ENCODE measurements at places on chromosomes 2 and 18.

DNA sequence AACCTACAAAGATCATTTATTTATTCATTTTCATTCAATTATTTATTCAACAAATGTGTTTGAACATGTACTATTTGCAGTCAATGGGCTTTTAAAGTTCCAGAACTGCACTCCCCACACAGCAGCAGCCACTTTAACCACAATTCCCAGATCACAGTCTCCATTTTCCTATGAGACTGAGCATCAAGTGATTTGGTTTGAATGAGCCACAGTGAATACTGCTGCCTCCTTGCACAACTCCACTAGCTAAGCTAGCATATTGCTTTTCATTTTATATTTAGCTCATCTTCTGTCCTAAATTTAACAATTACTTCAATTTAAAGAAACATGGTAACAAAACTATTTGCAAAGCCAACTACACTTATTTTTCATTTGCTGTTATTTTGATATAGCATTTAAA is 353.4 kb upstream of the VRK2 start:
- no peak for DNase-seq

DNA sequence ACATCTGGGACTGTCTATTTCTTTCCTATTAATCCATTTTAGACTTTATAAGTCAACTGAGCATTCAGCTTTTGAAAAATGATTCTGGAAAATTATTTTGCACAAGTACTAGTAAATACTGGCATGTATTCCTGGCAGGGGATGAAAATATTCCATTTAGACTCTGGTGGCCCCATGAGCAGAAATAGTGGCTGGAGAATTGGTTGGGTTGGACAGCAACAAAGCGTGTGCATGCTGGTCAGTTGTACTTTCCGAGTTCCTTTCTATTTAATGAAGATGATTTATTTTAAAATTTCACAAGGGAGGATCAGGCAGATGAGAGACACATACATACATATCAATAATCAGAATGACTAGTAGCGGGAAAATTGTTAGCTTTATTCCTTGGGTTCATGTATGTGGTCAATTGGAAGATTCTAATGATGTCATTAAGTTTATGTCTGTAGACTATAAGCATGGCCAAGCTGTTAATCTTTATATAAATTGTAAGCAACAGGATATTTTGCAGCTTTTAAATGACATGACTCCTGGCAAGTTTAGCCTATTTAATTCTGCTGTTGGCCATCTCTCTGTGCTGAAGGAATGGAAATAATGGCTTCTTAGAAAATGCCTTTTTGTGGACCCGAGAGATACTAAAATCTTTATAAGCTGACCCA is 541.6 kb downstream of the SLC4A3 start:
- DNase-seq = no peak

GRCh38 chr2:113791697-113792590 is 35.5 kb upstream of the SLC35F5 start:
- DNase-seq = peak; percentile 32

- peak; percentile 73 for DNase-seq
Measured at GRCh38 chr2:43707255-43708015, 31.2 kb upstream of the C1GALT1C1L start.

DNA sequence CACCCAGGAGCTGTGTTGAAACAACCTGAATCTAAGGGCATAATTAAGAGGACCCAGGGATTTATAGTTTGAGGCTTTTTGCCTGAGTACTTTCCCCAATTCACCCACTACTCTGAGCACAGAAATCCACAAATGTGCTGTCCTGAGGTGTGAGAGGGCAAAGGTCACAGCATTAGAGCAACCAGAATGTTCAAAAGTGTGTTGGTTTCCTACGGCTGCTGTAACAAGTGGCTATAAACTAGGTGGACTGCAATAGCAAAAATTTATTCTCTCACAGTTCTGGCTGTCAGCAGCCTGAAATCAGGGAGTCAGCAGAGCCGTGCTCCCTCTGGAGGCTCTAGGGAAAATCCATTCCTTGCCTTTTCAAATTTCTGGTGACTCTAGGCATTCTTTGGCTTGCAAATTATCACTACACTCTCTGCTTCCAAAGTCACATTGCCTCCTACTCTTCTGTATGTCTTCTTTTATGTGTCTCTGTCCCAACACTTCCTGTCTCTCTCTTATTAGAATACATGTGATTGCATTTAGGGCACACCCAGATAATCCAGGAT is 91.4 kb upstream of the TACR1 start:
- peak; percentile 54 for DNase-seq

DNA sequence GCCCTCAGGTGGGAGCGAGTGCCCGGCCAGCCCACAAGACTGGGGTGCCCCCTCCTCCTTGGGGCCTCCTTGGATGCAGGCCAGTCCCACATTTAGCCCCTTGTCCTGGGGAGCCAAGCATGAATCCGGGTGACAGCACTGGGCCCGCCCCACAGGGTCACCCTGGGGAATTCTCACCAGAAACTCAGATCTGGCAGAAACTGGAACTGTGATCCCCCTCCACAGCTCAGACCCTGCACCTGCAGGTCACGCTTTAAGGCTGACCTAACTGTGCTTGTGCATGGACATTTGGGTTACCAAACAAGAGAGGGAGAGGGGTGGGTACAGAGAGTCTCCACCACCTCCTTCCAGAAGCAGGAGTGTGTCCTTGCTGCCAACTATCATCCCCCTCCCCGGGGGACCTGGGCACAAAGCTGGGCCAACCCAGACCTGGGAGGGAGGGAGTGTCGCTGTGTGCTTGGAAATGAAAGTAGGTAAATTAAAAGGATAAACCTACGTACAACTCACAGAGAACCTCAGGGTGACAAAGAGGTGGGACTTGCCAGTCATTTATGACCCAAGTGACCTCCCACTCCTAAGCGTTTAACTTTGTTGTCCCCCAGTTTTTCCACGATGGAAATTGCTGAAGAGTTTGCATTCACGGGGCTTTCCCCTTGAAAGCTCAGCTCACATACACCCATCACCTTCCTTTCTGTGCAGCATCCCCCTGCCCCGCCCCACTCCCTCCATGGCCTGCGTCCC is 9.1 kb downstream of the ITM2C start:
- no peak for DNase-seq

- DNase-seq = no peak
Measured at GRCh38 chr2:176066645-176067588, 16.8 kb downstream of the EVX2 start.

GRCh38 chr18:2897448-2898185 is 50.8 kb downstream of the EMILIN2 start:
- DNase-seq = no peak

DNA sequence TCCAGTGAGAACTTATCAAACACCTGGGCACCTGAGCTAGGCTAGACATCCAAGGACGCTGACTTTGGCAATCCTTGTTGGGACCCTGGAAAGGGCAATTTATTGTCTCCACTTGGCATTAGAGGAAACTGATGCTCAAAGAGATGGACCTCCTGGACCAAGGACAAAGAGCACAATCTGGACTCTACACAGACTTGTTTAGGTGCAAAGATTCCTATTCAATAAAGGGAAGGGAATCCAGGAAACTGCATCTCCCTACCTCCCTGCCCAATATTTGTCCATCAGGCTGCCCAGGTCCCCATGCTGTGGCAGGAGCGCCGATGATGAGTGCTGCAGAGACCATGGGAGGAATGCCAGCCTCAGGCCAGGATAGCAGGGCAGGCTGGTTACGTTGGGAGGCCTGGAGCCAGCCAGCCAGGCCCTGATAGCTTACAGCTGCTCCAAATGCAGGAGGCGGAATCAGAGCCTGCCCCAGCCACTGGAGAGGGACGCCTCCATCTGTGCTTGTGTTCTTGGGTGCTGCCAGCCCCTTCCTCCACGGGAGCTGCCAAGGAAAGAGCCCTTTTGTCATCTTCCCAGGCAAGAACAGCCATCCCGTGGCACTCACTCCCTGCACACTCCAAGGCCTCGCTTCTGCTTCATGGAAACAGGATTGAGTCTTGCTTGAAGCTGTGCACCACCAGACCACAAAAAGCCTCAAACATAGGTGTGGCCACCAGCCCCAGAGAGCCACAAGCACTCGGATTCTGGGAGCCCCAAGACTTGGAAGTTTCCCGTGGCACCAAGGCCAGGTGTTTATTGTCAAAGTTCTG is 60.0 kb downstream of the HS1BP3 start:
- no peak for DNase-seq

DNA sequence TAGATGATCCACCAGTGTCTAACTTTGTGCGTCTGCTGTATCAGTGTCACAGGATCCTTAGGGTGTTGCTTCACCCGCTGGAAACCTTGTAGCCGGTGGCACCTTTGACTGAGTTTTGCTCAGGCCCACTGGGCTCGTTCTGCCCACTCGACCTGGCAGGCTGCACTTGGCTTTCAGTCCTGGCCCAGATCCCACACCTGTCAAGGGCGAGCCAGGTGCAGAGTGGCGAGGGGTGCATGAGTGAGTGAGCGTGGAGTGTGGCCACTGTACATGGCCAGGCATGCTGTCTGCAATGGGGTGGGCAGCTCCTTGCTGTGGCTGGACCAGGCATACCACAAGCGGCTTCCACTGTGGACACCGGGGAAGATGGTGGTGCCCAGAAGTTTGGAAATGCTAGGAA is 179.0 kb downstream of the FAM210A start:
- DNase-seq = no peak

- DNase-seq = no peak
Measured at GRCh38 chr2:29703336-29703735, 218.1 kb downstream of the ALK start.

- DNase-seq = peak; percentile 98
Measured at GRCh38 chr2:30666266-30666874, 140.9 kb downstream of the CAPN13 start.

GRCh38 chr18:28409811-28410210 is 232.9 kb upstream of the CDH2 start:
- DNase-seq = peak; percentile 3

- peak; percentile 37 for DNase-seq
Measured at GRCh38 chr2:10329880-10330699, 27.4 kb downstream of the HPCAL1 start.

GRCh38 chr18:63758615-63759240 is 16.5 kb upstream of the SERPINB7 start:
- DNase-seq = no peak

- no peak for DNase-seq
Measured at GRCh38 chr2:85999061-85999831, 106.4 kb downstream of the POLR1A start.

DNA sequence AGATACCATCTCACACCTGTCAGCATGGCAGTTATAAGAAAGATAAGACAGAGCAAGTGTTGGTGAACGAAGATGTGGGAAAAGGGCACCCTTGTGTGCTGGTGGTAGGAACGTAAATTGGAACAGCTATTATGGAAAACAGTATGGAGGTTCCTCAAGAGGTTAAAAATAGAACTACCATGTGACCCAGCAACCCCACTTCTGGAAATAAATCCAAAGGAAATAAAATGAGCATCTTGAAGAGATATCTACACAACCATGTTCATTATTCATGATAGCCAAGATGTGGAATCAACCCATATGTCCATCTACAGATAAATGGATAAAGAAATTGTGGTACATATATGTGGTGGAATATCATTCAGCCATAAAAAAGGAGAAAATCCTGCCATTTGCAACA is 26.9 kb downstream of the NGEF start:
- DNase-seq = no peak

- DNase-seq = no peak
Measured at GRCh38 chr18:55964171-55964570, 376.2 kb upstream of the TCF4 start.

DNA sequence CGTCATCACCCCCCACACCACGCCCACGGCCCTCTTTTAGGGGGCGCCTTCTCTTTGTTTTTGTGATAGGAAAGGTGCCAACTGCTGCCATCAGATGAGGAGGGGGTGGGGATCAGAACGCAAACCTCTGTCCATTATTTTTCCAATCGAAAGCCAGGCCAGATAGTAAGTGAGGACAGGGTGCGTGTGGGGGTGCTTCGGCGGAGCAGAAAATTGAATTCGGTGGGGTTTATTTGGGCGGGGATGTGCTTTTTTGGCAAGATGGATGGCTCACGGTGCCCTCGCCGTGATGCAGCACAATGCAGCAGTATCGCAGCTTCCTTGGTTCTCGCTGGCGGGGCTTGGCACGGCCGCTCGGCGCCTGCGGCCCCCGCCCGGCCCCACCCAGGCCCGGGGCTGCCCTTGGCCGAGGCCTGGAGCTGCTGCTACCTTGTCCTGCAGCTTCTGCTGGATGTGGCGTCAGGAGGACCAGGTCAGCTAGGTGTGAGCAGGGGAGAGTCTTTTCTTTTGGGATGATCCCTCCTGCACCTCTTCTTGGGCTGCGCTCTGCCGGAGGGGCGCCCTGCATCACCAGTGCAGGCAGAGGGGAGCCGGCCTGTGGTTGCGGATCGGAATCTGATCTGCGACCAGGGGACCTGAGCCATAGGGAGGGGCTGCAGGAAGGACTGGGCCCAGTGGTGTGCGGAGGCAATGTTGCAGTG is 1.3 kb downstream of the SPTBN1 start:
- peak; percentile 32 for DNase-seq

- DNase-seq = peak; percentile 47
Measured at GRCh38 chr2:112877423-112877822, 33.5 kb upstream of the IL37 start.

DNA sequence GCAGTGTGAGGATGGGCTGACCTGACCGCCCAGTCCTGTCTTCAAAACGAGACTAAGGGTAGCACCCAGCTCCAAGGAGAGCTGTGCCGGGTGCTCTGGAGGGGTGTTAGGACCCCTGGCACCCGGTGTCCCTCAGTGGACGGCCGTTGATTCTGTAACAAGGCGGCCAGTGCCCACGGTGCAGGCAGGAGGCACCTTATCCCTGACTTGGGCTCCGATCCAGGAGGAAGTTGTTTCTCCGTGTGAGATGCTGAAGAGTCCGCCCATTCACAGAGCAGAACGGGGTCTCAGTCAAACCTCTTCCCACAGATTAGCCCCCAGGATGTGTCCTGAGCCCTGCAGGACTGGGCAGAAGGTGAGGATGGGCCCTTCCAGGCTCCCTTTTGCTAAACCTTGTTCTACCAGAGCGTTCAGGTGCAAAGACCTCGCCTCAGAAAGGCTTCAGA is 123.0 kb downstream of the NFATC1 start:
- no peak for DNase-seq

GRCh38 chr2:164388511-164388910 is 232.8 kb downstream of the GRB14 start:
- peak; percentile 63 for DNase-seq

GRCh38 chr2:229193281-229193680 is 77.8 kb downstream of the PID1 start:
- no peak for DNase-seq

GRCh38 chr18:6650127-6650507 is 79.4 kb upstream of the ARHGAP28 start:
- DNase-seq = no peak

- DNase-seq = no peak
Measured at GRCh38 chr2:232486558-232487384, 863 bp downstream of the ECEL1 start.

GRCh38 chr2:43083710-43084698 is 142.4 kb downstream of the ZFP36L2 start:
- DNase-seq = peak; percentile 78

GRCh38 chr2:47606172-47606571 is 176.8 kb upstream of the MSH6 start:
- DNase-seq = no peak

GRCh38 chr2:180523621-180524340 is 456.6 kb upstream of the UBE2E3 start:
- DNase-seq = peak; percentile 93

GRCh38 chr2:102304268-102304667 is 7.1 kb upstream of the IL1RL1 start:
- DNase-seq = peak; percentile 54
